ENCODE measurements at places on chromosomes 16 and 17.

GRCh38 chr16:56932721-56933619 is 1.0 kb downstream of the HERPUD1 start:
- DNase-seq = peak; percentile 29

DNA sequence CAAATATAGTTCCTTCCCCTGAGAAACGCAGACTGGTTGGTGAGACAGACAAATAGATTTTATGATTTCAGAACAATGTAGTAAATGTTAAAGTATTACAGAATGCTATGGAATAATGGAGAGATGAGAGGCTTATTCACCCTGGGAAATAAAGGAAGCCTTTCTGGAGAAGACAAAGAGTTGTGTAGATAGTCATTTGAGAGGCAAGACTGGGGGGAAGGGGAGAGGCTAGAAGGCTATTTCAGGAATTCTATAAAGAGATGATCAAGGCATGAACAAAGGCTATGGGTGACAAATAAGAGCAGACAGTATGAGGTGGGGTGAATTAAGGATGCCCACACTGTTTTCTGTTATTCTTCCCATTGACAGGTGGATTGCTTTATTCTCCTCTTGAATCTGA is 211.4 kb downstream of the GRIN2A start:
- no peak for DNase-seq

GRCh38 chr17:16462070-16462864 is 29.7 kb downstream of the LRRC75A start:
- DNase-seq = no peak

GRCh38 chr16:81581107-81581506 is 136.5 kb downstream of the CMIP start:
- DNase-seq = no peak

DNA sequence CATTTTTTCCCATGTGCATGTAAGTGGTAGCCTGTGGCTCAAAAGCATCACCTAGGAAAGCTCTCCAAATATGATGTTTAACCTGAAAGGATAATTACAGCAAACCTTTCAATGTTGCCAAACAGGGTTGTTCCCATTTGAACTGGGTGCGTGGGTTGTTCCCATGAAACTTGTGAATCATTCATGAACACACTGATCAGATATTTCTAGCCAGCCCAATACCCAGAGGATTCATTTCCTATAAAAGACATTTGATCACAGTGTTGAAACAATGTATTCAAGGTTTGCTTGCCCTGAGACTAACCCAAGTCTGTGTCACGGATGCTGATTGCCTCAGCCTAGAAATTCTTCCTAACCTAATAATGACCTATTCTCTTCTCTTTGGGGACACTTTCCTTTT is 12.9 kb downstream of the KRT39 start:
- DNase-seq = no peak

DNA sequence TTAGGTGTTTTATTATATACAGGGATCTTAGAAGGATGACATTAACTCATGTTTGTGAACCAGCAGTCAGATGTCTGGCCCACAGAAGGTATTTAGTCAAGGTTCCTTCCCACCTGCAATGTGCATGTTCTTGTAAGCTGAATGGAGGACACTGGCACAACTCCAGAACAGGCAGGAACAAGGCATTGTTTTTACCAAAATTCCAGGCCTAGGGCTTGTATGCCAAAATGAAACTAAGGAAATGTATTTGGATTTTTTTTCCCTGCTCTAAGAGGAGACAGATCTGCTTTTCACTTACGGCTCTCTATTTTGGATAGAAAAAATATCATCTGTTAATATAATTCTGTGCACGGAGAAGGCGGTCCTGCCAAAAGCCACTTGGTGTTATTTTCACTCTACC is 312.5 kb downstream of the GRIN2A start:
- DNase-seq = no peak

GRCh38 chr16:1678500-1679098 is 520 bp downstream of the JPT2 start:
- peak; percentile 51 for DNase-seq

GRCh38 chr17:1315891-1316403 is 36.5 kb downstream of the TRARG1 start:
- no peak for DNase-seq

GRCh38 chr17:40452921-40453378 is 9.7 kb downstream of the IGFBP4 start:
- no peak for DNase-seq

- DNase-seq = no peak
Measured at GRCh38 chr17:60557805-60558204, 31.8 kb upstream of the APPBP2 start.

GRCh38 chr16:2858245-2859025 is 465 bp upstream of the PRSS22 start:
- DNase-seq = peak; percentile 34

DNA sequence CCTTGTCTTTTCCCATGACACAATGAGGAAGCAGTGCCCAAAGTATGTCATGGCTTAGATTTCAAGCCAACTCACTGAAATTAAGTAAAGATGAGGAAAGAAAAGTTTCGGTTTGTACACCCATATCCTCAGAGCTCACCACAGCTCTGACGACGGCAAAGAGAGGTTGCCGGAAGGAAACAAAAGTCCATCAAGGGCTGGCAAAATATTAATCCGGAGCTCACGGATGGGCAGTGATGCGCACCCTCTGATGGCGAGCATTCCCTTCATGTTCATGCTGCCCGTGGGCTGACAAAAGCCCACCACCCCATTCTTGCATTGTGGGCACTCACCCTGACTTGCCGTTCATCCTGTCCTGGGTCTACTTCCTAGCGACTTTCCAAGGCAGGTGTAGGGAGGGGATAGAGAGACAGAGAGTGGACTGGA is 103.1 kb downstream of the SOX9 start:
- no peak for DNase-seq

- DNase-seq = no peak
Measured at GRCh38 chr17:7705269-7706255, 560 bp downstream of the EFNB3 start.

DNA sequence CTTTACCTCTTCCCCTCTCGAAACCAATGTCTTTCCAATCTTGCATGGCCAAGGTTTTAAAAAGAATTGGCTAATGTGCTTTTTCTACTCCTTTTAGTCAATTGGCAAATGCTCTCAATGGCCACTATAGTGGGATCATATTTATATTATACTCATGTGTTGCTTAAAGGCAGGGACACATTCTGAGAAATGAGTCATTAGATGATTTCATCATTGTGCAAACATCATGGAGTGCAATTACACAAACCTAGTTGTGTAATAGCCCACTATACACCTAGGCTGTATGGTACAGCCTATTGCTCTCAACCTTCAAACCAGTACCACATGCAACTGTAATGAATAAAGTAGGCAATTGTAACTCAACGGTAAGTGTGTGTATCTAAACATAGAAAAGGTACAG is 180.9 kb downstream of the HS3ST3A1 start:
- DNase-seq = no peak

- DNase-seq = no peak
Measured at GRCh38 chr17:69573396-69573795, 158.9 kb downstream of the MAP2K6 start.

DNA sequence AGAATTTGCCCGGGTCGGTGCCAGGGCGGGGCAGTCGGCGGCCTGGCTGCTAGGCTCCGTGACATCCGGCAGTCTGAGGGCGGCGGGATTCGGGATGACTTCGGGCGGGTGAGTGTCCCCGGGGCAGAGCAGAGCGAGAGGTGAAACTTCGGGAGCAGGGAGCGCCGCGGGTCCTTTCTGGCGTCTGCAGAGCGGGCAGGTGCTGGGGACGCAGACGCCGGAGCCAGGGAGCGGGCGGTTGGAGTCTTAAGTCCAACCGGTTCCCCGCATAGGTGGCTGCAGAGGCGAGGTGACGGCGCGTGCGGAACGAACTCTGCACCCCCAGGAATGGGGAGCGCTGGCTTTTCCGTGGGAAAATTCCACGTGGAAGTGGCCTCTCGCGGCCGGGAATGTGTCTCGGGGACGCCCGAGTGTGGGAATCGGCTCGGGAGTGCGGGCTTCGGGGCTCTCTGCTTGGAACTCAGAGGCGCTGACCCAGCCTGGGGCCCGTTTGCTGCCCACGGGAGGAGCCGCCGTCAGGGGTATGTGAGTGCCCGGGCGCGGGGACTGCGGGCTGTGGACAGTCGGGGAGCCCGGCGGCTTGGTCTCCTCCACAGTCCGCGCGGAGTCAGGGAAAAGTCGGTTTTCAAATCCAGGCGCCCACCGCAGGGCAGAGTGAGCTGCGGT is at the start of gene B4GALNT2:
TSS of gene B4GALNT2 (plus strand) at position 71 of the 666 bp plus-strand sequence. CDS start at position 95, 24 bp downstream.
- no peak for DNase-seq

DNA sequence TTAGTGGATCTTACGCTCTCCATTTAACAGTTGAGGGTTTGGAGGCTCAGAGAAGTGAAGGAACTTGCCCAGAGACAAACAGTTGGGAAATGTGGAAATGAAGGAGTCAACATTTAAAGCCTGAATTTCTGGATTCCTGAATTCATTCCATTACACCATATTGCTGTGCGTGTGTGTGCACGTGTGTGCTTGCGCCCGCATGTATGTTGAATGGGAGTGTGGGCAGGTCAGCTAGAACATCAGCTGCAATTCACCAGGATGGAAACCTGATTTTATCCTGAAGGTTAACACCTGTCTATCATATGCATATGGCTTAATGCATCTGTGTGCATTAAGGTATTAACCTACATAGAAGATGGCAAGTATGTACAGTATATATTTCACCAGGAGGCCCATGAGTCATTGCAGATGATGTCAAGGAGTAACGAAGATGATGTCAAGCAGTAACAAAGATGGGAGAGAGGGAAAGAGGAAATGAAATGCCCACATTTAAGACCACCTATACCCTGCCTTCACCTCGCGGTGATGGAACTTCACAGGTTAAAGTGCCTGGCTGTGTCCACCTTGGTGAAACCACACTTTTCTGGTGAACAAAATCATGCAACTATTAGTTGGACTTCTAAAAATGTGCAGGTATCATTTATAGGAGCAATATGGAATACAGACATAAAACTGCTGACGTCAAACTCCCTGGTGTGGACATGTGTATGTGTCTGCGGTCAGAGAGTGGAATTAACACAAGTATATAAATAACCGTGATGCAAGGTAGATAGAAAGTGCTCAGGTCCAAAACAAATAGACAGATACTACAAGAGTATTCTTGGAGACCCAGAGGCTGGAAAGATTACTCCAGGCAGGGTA is 832 bp upstream of the ADAP2 start:
- DNase-seq = no peak

- no peak for DNase-seq
Measured at GRCh38 chr16:21617607-21618006, 18.2 kb downstream of the METTL9 start.

- DNase-seq = no peak
Measured at GRCh38 chr16:59330019-59330670, 596.0 kb upstream of the GOT2 start.
